Naive B cell (primary cell): ENCODE measurements at places on chromosomes 1 and 21. TPM values are rescaled to one million over a fixed set of nuclear protein-coding genes. Genes with fewer than 3 reads are reported as not detected.
A peak's percentile ranks its signal among the peaks of the same experiment; 100 is the strongest.

CRYAA gene
- not detected for polyA plus RNA-seq

AVPR1B gene
- polyA plus RNA-seq, result not detected

TMEM61 gene
- polyA plus RNA-seq, result not detected

DNA sequence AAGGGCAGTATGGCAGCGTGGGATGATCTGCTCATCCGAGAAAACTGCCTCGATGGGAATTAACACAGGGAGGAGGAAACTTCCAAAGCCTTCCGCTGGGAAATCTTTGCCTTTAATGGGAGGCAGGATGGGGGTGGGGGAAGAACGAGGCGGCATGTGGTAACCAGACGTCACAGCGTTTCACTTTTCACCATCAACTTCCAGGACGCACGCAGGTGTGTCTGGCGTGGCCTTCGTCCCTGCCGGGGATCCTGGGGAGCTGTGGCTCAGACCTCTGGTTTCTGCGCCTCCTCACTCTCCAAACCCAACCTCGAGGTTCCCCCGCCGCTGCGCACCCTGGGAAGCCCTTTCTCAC is 282 bp downstream of the RSPH1 start:
- no peak for DNase-seq
- no peaks in the 10 kb centered on the region for H3K36me3 ChIP-seq
- peaks cover 5% of the 10 kb centered on the region for H3K27me3 ChIP-seq

- peaks cover 24% of the 10 kb centered on the region for H3K4me1 ChIP-seq
- no peak for DNase-seq
- H3K4me3 ChIP-seq, result peak overlapping the region; percentile 39
- no peaks in the 10 kb centered on the region for H3K36me3 ChIP-seq
- peak overlapping the region; percentile 49 for H3K27ac ChIP-seq
These were observed 13.4 kb downstream of the SPOCD1 start for GRCh38 chr1:31802190-31803150.

- no peaks in the 10 kb centered on the region for H3K4me1 ChIP-seq
- no peak overlapping the region for H3K4me3 ChIP-seq
- peaks cover 7% of the 10 kb centered on the region for H3K36me3 ChIP-seq
- no peak for DNase-seq
- no peak overlapping the region for H3K27ac ChIP-seq
- H3K27me3 ChIP-seq, result peaks cover 15% of the 10 kb centered on the region
These were observed 14.6 kb upstream of the WNT4 start for GRCh38 chr1:22157359-22157966.

DNA sequence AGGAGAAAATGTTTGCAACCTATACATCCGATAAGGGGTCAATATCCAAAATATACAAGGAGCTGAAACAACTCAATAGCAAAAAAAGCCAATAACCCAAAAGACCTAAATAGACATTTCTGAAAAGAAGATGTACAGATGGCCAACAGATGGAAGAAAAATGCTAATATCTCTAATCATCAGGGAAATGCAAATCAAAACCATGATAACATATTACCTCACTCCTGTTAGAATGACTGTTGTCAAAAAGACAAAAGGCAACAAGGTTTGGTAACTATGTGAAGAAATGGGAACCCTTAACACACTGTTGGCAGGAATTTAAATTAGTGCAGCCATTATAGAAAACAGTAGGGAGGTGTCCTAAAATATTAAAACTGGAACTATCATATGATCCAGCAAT is 74.7 kb downstream of the LEPR start:
- DNase-seq, result no peak
- no peak overlapping the region for H3K27ac ChIP-seq
- no peak overlapping the region for H3K4me3 ChIP-seq
- H3K36me3 ChIP-seq, result no peaks in the 10 kb centered on the region

GRCh38 chr1:55234016-55234415 is 18.9 kb upstream of the USP24 start:
- no peaks in the 10 kb centered on the region for H3K36me3 ChIP-seq
- DNase-seq, result no peak
- no peak overlapping the region for H3K4me3 ChIP-seq
- H3K27ac ChIP-seq, result no peak overlapping the region
- no peaks in the 10 kb centered on the region for H3K4me1 ChIP-seq

- no peak overlapping the region for H3K4me3 ChIP-seq
- no peaks in the 10 kb centered on the region for H3K27me3 ChIP-seq
- no peak overlapping the region for H3K27ac ChIP-seq
- DNase-seq, result no peak
- no peaks in the 10 kb centered on the region for H3K4me1 ChIP-seq
- no peaks in the 10 kb centered on the region for H3K36me3 ChIP-seq
These were observed 182.3 kb upstream of the GREM2 start for GRCh38 chr1:240794046-240794843.

DNA sequence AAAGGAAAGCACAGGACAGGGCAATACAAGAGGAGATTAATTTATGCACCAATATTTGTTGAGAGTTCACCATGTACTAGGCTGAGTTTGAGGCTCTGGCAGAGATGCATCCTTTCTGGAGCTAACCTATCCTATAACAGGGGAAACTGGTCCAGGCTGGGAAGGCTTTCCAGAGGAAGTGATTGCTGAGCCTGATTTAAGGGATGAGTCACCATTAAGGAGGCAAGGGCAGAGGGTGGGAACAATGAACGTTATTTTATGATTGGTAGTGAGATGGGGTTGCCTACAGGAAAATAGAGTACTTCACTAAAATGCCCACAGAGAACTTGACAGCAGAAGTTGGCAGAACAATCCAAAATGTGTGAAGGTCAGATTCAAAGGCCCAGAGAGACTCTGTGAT is 141.4 kb downstream of the PLPP3 start:
- no peak overlapping the region for H3K4me3 ChIP-seq
- no peak for DNase-seq
- no peaks in the 10 kb centered on the region for H3K36me3 ChIP-seq
- no peaks in the 10 kb centered on the region for H3K27me3 ChIP-seq
- H3K27ac ChIP-seq, result peak overlapping the region; percentile 37

GRCh38 chr1:201703621-201704438 is 125.1 kb upstream of the IPO9 start:
- H3K27ac ChIP-seq, result no peak overlapping the region
- H3K4me3 ChIP-seq, result no peak overlapping the region
- H3K4me1 ChIP-seq, result peaks cover 5% of the 10 kb centered on the region
- peak; percentile 40 for DNase-seq
- H3K36me3 ChIP-seq, result peaks cover 8% of the 10 kb centered on the region

GRCh38 chr1:238582816-238583215 is 692.1 kb upstream of the ZP4 start:
- H3K4me3 ChIP-seq, result no peak overlapping the region
- no peak overlapping the region for H3K27ac ChIP-seq
- no peaks in the 10 kb centered on the region for H3K4me1 ChIP-seq
- H3K27me3 ChIP-seq, result no peaks in the 10 kb centered on the region
- no peaks in the 10 kb centered on the region for H3K36me3 ChIP-seq
